ENCODE measurements at places on chromosomes 16 and 17. TPM values are rescaled to one million over a fixed set of nuclear protein-coding genes. Genes with fewer than 3 reads are reported as not detected.

Gene SDK2
- 0.11 TPM for total RNA-seq

Gene MT4
- not detected for total RNA-seq

Gene PPP1R1B
- total RNA-seq = not detected

Gene MRPL38
- total RNA-seq = 33.8 TPM

Gene DNAH2
- total RNA-seq = 0.37 TPM

Gene TBC1D28
- total RNA-seq = not detected

Gene CPNE7
- 27.7 TPM for total RNA-seq

Gene GFAP
- total RNA-seq = 0.12 TPM

Gene GDPD1
- 2.2 TPM for total RNA-seq

Gene TSPOAP1
- 4.0 TPM for total RNA-seq

Gene PRSS27
- total RNA-seq = 0.75 TPM

Gene NPIPA2
- 1.00 TPM for total RNA-seq

Gene TBC1D3H
- total RNA-seq = not detected

Gene SLFN12L
- 0.11 TPM for total RNA-seq

Gene ITGAD
- not detected for total RNA-seq

Gene LITAFD
- total RNA-seq = not detected

Gene KIF22
- 33.2 TPM for total RNA-seq

Gene TEX19
- 0.12 TPM for total RNA-seq

Gene ACBD4
- total RNA-seq = 3.9 TPM

All from uterine smooth muscle cell (primary cell).